ENCODE measurements at places on chromosomes 3 and 15.

GRCh38 chr15:74716651-74717050 is 8.7 kb downstream of the CYP1A1 start:
- DNase-seq = no peak

DNA sequence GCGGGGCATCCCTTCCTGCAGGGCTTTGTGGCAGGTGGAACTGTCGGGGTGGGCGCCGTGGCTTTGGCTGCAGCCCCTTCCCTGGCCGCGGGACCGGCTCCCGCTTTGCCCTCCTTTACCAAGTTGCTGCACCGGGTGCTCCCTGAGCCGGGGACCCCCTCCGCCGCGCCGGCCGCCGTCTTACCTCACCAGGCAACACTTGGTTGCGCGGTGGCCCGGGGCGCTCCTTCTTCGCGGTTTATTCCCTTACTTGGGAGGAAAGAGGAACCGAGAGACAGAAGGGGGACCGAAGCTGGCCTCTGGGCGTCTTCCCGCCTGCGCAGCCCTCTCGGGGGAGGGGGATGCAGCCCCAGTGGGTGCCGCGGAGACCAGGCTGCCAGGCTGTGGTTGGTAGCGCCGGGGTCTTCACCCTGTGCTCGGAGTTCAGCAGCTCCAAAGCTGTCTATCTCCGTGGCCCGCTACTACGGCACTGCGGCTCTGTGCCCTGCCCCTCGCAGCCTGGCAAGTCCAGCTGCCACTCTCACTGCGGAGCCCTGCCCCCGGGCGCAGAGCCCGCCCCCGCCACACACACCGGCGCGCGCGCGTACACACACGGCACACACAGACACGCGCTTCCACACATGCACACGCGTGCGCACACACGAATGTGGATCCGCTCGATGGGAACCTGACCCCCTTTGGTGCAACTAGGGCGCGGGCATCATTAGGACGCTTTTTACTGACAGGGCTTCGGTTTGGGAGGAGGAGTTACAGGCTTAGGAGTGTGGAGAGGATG is at the start of gene DGKG:
DGKG (minus strand) TSS at position 473 of the 775 bp plus-strand sequence. CDS start 41,775 bp downstream, outside the sequence.
- peak; percentile 8 for DNase-seq

DNA sequence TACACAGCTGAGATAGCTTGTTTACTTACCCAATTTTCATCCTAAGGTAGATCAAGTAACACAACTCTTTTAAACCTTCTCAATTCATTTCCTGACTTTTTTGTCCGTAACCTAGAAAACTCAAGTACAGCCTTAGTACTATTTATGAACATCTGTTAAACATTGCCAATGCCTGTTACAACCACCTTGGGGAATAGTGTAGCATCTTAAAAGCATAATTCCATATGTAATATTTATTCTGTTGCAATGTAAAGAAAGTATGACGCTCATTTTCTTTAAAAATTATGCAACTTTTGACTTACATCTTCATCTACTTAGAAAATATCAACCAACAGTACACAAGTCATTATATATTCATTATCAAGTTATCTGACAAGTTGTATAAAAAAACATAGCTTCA is 54.6 kb downstream of the SUCLG2 start:
- DNase-seq = no peak

DNA sequence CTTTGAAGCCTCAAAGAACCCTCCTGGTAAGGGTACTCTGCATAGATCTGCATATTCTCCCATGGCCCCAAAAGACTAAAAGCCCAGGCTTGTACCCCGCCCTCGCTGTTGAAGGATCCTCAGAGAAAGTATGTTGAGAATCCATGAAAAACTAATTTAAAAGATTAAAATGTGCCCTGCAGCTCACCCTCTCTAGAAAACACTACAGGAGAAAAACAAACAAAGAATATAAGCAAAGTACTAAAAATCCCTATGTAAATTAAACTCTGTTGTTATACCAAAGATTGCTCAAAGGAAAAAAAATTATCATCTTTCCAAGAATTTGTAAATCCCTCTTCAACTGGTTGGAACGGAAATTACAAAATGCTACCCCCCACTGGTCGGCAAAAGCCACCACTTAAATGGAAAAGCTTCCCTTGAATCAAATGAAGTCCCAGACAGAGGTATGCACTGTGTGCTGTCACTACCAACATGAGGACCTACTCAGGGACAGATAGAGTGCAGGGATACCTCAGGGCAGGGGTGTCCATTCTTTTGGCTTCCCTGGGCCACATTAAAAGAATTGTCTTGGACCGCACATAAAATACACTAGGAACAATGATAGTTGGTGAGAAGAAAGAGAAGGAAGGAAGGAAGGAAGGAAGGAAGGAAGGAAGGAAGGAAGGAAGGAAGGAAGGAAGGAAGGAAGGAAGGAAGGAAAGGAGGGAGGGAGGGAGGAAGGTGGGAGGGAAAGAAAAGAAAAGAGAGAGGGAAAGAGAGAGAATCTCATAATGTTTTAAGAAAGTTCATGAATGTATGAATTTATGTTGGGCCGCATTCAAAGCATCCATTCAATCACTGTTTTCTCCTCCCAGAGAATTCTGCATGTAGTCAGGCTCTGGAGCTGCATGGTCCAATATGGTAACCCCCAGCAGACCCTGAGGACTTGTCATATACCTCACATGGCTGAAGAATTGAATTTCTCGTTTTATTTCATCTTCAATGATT is 88.1 kb downstream of the MAGI1 start:
- no peak for DNase-seq

DNA sequence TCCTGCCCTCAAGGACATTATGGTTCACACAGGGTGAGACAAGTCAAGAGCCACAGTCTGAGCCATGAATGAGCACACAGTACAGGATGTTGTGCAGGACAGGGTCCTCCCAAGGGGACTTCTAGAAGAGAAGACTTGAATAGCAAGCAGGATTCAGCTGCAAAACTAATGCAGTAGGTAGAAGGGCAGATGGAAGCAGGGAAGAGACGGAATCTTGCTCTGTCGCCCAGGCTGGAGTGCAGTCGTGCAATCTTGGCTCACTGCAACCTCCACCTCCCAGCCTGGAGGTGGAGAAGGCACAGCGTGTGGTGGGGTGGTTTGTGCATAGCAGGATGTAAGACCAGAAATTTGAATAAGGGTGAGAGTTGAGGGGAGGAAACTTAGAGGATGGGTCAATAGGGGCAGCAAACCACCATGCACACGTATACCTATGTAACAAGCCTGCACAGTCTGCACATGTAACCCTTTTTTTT is 8.0 kb downstream of the BCL2L10 start:
- no peak for DNase-seq

DNA sequence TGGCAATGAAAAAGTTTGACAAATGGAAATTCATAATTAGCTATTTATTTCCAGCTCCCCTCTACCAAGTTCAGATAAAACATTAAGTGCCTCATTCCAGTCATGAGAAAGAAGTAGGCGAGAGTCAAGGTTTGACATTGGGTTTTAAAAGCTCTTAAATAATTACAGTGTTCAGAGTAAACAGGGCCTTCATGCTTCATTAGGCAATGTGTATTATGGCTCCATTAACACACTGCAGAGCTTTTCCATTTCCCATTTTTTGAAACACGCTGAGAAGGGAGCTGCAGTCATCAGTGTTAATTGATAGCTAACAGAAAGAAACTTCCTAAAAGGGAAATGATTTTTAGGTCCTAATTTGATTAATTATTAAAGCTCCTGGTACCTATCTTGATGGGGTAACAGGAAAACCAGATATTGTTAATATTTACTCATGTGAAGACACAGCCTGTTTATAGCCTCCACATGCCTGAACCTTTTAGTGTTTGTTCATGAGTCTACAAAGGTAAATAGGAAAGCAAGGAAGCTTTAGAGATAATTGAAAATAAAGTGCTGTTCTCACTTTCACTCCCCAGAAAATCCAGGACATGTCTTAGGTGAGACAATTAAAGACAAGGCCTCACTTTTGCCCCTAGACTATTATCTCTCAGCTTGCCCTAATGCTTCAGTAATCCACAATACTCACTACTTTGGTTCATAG is 28.7 kb downstream of the SST start:
- no peak for DNase-seq

- no peak for DNase-seq
Observed at GRCh38 chr15:58877999-58878825, 55.3 kb downstream of the SLTM start.

DNA sequence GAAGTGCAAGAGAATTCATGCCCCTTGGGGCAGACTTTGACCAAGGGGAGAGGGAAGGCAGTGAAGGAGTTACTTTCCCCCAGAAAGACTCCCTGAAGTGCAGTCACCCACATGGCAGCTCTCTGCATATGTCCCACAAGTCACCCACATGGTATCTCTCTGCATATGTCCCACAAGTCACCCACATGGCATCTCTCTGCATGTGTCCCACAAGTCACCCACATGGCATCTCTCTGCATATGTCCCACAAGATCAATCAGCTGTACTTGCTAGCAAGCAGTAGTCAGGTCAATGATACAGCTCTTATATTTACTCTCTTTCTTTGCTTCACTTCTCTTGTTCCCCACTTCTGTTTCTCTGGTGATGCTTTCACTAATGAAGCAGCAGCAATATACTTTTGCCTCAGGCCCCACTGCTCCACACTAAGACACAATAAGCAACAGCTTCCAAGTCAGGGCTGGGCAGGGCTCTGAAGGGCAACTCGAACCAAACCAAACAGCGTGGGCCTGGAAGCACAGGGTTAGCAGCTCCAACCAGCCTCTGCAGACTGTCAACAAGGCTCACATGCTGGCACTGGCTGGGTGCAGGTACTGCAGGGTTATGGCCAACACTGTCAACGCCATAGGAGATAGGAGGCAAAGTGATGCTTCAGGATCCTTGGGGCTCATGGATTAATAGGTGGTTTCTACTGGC is 46.7 kb downstream of the THBS1 start:
- DNase-seq = no peak

DNA sequence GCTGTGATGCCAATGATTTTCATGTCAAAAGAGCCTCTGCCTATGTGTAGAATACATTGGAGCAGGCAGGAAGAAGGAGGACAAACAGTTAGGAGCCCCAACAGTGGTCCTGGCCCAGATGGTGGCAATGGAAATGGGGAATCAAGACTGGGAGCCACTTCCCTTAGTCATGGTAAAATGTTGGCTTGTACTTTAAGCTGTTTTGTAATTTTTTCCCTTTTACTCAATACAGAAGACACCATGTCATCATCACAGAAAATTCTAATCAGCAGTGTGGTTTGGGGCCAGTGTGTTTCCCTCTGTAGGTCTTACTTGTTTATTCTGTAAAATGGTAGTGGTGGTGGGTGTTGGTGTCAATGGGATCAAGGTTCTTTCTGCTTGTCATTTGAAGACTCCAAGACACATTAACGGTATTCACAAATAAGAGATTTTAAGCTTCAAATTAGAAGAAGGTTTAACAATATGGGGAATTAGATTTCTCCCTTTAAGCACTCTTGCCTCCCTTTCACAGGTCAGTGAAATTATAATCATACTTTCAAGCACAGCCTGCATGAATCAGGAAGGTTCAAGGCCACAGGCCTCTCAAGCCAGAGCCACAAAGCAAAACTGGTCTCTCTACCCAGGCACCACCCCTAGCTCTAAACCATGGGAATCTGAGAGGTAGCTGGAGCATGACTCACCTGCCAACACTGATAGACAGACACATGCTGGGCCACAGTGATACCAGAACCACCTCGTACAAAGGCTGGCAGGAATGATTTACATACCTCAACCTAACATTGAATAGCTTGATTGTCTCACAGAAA is 24.9 kb downstream of the SIAH2 start:
- peak; percentile 47 for DNase-seq

DNA sequence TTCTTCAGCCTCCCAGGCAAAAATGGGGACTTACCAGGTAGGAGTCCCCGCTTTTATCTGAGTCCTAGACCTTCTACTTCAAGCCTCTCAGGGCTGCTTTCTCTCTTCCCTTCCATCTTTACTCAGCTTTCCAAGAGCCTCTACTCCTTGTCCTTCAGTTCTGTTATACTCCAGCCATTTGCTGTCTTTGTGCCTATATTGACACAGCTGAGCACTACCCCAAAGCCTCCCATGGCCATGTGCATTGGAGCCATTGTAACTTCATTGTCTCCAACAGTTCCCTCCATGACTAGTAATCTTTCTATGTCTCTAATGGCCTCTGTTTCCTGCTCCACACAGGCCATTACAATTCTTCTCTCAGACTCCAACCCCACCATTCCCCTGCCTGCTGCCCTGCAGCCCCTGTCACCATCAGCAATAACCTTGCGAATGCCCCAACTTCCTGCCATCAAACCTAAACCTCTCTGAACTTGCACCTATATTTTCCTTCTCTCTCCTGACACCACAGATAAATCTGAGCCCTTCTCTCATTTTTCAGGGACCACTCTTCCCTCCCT is 77.9 kb upstream of the ADPGK start:
- DNase-seq = no peak

DNA sequence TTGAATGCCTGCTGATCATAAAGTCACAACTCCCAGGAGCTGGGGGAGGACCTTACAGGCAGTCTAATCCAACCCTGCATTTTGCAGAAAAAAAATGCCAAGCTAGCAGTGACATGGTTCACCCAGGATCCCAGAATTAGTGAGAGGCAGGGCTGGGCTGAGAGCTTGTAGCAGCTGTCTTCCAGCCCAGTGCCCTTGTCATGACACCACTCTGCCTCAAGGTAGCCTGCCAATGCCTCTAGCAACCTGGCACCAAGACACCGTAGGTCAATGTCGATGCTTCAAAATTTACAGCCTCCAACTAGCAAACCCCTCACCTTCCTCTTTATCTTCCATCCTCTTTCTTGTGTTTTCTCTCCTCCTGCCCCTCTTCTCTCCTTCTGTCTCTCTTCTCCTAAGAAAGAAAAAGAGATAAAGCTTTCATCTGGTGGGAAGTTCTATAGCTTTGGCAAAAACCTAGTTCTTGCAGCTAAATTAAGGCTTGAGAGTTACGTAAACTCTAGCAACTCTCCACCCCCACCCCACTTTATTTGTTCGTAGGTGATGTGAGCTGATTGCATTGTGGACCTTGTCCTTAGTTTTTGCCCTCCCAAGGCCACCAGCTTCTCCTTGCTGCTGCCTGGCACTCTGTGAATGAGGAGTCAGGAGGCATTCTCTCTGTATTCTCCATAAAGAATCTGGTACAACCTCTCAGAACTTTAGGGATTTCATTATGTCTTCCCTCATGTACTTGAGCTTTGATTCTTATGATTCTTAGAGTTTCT is 18.3 kb upstream of the BFSP2 start:
- DNase-seq = no peak

DNA sequence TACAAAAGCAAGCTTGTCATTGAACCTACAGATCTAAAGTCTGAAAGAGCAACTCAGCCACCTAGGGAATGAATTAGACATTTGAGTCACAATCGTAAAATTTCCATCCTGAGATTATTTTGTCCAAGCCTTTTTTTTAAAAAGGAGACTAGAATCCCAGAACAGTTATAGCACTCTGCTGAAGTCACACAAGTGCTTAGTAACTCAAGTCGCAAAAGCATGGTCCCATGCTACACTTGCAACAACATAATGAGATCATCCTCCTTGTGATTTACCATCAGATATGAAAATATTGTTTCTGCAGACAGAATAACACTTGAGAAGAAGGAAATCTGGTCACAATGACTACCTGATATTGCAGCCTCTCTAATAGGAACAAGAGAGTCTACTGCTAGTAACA is 106.7 kb downstream of the ZIC4 start:
- peak; percentile 16 for DNase-seq

GRCh38 chr15:92772061-92772460 is 116.5 kb upstream of the FAM174B start:
- DNase-seq = no peak
